Activated T-cell treated with anti-CD3 and anti-CD28 coated beads, Interleukin-2, amount 50 U/mL, for 72 hours (primary cell): ENCODE measurements at places on chromosomes 7 and 10. TPM values are rescaled to one million over a fixed set of nuclear protein-coding genes. Genes with fewer than 3 reads are reported as not detected.

The MOGAT3 gene
- not detected for total RNA-seq

- peak overlapping the region; percentile 51 for H3K4me3 ChIP-seq
- H3K27me3 ChIP-seq, result no peaks in the 10 kb centered on the region
- H3K27ac ChIP-seq, result peak overlapping the region; percentile 21
- DNase-seq, result no peak
- peaks cover 34% of the 10 kb centered on the region for H3K4me1 ChIP-seq
- H3K36me3 ChIP-seq, result peaks cover 47% of the 10 kb centered on the region
Measured at GRCh38 chr10:6465437-6465836, 114.6 kb downstream of the PRKCQ start.

The ADARB2 gene
- total RNA-seq, result 0.60 TPM

DNA sequence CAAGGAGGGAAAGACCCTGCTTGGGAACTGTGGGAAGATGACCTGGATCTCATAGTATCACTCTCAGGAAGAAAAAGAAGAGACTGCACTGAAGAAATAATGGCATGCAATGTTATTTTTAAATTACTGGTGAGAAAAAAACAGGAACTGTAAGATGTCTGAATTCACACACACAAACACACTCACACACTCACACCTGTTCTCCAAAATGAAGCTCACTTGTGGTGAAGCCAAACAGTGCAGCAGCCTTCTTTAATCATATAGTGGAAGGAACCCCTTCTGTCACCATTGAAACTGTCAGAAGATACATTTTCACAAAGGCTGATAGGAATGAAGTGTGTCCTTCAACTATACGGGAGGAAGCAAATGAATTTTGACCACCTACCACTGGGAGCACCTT lies 156.5 kb upstream of the GHITM start:
- H3K27ac ChIP-seq, result no peak overlapping the region
- peaks cover 6% of the 10 kb centered on the region for H3K27me3 ChIP-seq
- no peaks in the 10 kb centered on the region for H3K36me3 ChIP-seq
- H3K4me1 ChIP-seq, result no peaks in the 10 kb centered on the region

DNA sequence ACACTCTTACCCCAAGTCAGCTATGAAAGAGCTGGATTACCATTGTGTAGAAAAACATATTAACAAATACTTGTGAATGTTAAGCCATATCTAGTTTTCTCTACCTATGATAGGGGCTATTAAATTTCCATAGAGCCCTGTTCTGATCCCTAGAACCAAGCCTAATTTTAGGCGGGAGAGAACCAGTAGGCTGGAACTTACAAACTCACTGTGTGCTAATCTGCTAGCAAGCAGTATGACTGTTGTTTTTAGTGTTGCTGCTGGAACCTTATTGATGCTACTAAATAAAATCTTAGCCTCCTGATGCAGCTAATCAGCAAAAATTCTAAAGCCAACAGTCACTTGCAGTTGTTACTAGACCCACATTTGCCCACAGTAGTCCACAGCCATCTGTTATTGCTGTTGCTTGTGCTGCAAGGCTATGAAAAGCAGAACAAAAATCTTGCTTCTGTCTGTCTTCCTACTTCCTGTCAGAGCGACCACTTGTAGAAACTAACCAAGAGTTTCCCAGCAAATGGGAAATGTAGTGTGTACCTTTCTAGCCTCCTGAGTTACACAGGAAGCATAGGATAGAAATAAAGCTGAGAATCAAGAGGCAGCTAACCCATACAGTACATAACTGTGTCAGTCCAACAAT lies 368.4 kb downstream of the ARL4A start:
- H3K4me1 ChIP-seq, result peaks cover 5% of the 10 kb centered on the region
- no peak overlapping the region for H3K4me3 ChIP-seq
- no peaks in the 10 kb centered on the region for H3K36me3 ChIP-seq
- no peak for DNase-seq
- H3K27ac ChIP-seq, result no peak overlapping the region

GRCh38 chr10:124883510-124884321 lies 58.2 kb upstream of the ZRANB1 start:
- no peak overlapping the region for H3K27ac ChIP-seq
- no peaks in the 10 kb centered on the region for H3K4me1 ChIP-seq
- H3K27me3 ChIP-seq, result no peaks in the 10 kb centered on the region
- DNase-seq, result no peak
- no peaks in the 10 kb centered on the region for H3K36me3 ChIP-seq
- no peak overlapping the region for H3K4me3 ChIP-seq
